ENCODE measurements at places on chromosomes 16 and 17. TPM values are rescaled to one million over a fixed set of nuclear protein-coding genes. Genes with fewer than 3 reads are reported as not detected.

DNA sequence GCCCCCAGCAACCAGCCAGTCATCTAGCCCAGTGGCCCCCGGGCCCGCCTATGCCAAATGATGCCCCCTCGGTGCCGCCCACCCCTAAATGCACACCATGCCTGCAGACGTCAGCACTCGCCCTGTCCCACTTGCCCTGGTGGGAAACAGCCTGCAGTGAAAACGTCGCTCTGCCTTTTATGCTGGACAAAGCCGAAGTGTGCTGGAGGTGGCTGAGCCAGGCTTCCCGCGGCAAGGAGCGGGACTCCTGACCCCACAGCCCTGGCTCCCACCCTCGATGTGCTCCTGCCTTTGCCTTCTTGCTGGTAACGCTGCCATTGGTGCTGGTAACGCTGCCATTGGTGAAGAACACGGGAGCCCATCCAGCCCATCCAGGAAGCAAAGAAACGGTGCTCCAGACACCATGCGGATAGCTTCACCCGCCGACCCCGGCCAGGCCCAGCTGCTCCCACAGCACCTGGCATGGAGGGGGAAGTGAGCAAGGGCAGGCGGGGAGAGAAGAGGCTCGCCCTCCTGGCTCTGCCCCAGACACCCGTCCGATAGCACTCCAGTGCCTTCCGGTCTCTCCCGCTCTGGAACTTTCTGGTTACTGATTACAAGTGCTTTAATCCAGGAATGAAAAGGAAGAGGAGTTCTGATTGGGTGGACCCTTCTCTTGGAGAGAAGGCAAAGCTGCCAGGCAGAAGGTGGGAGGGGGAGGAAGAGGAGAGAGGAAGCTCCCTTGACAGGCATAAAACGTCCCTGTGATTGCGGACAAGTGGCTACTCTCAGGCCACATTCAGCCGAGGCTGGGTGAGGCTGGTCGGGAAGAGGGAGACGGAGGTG lies 4.0 kb upstream of the BAIAP2 start:
- DNase-seq = no peak

DNA sequence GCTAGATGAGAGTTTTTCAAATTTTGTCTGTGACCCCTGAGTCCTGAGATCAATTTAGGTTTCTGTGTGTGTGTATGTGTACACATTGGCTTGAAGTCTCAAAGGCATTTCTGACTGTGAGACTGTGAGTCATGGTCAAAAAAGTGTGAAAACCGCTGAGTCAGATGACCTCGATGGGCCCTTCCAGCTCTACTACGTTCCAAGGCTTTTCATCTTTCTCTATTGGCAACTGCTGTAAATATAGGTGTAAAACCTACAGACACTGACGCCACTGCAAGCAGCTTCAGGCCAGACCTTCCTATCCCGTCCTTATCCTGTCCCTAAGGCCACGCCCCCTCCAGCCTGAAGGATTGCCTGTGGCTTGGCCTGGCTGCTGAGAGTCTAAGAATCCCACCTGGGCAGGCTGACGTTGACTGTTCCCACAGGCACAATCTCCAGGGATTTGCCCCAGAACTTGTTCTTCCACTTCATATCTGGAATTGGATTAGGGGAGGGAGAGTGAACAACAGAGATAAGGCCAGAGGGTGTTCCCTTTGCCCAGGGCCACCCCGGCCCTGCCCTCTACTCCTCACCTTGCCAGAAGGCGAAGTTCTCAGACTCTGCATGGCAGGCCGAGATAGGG lies 11.3 kb downstream of the OSBPL7 start:
- no peak for DNase-seq

DNA sequence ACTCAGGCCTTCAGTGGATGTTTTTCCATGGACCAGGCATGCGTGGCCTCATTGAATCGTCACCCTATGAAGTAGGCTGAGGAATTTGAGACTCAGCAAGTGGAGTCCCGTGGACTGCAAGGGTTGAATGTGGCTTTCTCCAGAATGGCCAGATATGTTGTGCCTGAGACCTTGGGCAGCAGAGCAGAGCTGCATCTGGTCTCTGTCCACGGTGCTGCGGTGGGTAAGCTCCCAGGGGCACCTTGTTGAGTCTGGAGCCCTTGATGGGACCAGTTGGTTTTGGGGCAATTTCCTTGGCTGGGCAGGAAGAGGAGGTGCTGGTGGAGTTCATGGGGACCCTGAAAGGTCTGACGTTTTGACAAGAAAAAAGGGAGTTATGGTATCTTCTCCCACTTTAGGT lies 368.1 kb upstream of the EEF2KMT start:
- DNase-seq = no peak

- no peak for DNase-seq
These were observed 1.8 kb downstream of the SNTB2 start for GRCh38 chr16:69188716-69189115.

The KRTAP4-4 gene
- not detected for polyA plus RNA-seq

DNA sequence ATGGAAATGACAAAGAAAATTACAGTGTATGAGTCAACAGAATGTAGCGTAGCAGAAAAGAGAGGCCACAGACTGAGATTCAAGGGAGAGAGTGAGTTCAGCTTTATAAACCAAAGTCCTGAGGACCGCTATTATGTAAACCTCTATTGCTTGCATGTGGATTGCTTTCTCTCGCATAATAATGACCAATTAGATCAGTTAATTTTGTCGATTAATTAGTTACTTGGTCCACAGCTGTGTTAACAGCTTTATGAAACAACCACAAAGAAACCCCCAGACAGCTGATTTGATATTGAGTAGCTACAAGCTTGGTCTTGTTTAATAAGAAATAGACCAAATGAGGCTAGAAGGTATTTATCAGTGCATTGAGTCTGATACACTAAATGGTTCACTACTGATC lies 291.8 kb upstream of the ERCC4 start:
- DNase-seq = no peak

GRCh38 chr17:27845264-27846041 lies 45.1 kb upstream of the NOS2 start:
- no peak for DNase-seq

The C17orf78 gene
- polyA plus RNA-seq = not detected

GRCh38 chr16:67393111-67393787 lies at the start of gene TPPP3:
TPPP3 (minus strand) TSS chr16:67393498; CDS start chr16:67391111, 2,387 bp downstream.
- peak; percentile 98 for DNase-seq

GRCh38 chr16:87412996-87413421 lies 20.9 kb downstream of the MAP1LC3B start:
- DNase-seq = no peak

The PLA2G10 gene
- polyA plus RNA-seq = not detected

DNA sequence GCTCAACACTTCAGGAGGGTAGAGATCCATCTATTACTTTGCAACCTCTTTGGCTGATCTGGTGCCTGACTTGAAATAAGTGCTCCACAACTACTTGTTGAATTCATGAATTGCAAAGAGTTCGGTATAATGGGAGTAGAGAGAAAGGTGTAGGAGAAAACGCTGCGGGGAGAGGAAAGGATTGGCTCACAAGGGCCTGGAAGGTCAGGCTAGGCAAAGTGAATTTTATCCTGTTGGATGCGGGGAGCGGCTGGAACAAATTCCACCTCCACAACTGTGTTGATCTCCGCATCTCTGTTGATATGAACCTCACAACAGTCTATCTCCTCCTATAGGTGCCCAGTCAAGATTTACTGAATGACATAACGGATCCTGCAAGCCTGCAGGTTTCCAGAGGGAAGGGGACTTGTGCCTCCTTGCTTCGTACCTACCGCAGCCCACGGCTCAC lies 684 bp downstream of the SLX4 start:
- DNase-seq = no peak

DNA sequence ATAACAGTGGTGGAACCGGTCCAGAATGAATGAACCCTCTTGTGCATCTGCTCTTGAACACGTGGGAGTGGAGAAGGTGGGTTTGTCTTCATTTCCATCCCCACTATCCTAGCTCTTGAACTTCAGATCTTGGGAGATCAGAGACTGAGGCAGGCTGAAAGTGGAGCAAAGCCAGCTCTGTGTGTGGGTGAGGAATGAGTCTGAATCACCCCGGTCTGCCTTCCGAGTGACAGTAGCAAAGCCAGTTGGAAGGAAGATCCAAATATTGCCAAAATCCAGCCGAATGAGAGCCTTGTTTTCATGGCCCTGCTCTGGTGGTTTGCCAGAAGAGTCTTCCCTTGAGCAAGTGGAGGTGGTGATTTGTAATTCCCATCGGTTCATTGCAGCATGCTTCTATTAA lies 29.0 kb upstream of the ASIC2 start:
- DNase-seq = no peak

- no peak for DNase-seq
These were observed 409.6 kb upstream of the CDH11 start for GRCh38 chr16:65531475-65531874.

The NOD2 gene
- polyA plus RNA-seq = not detected

- no peak for DNase-seq
These were observed 131.0 kb upstream of the CIBAR2 start for GRCh38 chr16:85243308-85243707.

The TMEM101 gene
- polyA plus RNA-seq = 63.6 TPM

The SYCE1L gene
- 3.5 TPM for polyA plus RNA-seq

DNA sequence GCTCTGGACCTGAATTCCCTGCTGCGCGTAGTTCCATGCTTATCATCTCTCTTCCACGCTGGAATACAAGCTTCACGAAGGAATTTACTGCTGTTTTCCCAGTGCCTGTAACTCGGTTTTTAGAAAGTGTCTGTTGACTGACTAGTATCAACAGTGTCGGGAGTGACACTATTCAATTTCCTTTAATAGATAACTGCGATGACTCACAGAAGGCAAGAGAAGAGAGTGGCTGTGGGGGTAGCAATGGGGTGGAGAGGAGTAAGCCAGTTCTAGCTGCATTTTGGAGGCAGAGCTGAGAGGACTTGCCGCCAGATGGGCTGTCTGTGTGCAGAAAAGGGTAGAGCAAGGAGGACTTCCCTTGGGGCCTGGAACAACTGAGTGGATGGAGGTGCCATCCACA lies 25.2 kb downstream of the B4GALNT2 start:
- DNase-seq = no peak

The SLC12A3 gene
- polyA plus RNA-seq = not detected

- DNase-seq = no peak
These were observed 58.7 kb upstream of the ZNF423 start for GRCh38 chr16:49914657-49915056.

GRCh38 chr16:30996324-30996984 lies 11.4 kb downstream of the HSD3B7 start:
- DNase-seq = no peak

- DNase-seq = no peak
These were observed at the start of gene NEUROD2 for GRCh38 chr17:39607851-39608130. NEUROD2 (minus strand) TSS chr17:39607920; CDS start chr17:39606599, 1,321 bp downstream.

DNA sequence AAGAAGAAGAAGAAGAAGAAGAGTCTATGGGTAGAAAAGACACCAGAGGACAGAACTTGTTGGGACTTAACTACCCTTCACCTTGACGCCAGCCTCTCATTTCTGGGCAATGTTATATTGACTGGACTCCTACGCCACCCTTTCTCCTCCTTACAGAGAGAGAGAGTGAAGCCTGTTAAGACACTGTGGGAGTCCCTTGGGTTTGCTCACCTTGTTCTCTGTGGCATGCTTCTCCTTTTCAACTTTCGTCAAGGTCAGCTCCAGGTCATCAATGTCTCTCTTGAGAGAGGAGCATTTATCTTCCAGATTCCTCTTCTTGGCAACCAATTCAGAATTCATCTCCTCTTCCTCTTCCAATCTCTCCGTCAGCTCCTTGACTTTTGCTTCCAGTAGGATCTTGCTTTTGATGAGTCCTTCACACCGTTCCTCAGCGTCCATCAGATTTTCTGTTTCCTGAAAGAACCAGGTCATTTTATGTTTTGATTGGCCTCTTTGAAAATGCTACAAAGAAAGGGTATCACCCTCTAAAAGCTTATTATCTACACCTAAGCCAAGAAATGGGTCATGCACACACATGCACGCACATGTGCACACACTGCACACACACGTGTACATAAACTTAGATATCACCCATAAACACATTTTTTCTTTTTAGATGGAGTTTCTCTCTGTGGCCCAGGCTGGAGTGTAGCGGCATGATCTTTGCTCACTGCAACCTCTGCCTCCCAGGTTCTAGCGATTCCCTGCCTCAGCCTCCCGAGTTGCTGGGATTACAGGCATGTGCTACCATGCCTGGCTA lies 48.8 kb downstream of the MYH13 start:
- no peak for DNase-seq

DNA sequence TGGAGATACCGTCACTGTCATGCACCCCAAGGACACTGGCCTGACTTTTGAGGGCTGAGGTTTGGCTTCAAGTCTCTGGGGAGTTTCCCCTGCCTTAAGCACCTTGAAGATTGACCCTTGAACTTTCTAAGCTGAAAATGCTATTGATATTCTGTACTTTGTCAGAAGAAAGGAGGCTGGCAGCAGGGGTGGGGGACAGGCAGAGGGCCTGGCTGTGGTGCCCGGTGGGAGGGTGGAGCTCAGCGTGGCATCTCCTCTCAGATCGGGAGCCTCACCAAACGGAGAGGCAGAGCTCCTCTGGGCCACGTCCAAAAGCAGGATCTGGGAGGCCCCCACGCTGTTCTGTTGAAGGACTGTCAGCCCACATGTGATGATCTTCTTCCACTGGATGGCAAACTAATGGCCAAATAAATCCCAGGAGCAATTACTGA lies 305.2 kb upstream of the IRX3 start:
- DNase-seq = no peak

DNA sequence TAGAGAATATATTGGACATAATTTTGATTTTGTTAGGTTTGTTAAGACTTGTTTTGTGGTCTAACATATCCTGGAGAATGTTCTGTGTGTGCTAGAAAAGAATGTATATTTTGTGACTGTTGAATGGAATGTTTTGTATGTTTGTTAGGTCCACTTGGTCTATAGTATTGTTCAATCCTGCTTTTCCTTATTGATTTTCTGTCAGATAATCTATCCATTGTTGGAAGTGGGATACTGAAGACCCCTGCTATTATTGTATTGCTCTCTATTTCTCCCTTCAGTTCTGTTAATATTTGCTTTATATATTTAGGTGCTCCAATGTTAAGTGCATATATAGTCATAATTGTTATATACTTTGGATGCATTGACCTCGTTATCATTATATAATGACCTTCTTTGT lies 33.0 kb upstream of the NKD1 start:
- DNase-seq = no peak

- peak; percentile 82 for DNase-seq
These were observed 19.8 kb downstream of the COX4I1 start for GRCh38 chr16:85819245-85819644.

DNA sequence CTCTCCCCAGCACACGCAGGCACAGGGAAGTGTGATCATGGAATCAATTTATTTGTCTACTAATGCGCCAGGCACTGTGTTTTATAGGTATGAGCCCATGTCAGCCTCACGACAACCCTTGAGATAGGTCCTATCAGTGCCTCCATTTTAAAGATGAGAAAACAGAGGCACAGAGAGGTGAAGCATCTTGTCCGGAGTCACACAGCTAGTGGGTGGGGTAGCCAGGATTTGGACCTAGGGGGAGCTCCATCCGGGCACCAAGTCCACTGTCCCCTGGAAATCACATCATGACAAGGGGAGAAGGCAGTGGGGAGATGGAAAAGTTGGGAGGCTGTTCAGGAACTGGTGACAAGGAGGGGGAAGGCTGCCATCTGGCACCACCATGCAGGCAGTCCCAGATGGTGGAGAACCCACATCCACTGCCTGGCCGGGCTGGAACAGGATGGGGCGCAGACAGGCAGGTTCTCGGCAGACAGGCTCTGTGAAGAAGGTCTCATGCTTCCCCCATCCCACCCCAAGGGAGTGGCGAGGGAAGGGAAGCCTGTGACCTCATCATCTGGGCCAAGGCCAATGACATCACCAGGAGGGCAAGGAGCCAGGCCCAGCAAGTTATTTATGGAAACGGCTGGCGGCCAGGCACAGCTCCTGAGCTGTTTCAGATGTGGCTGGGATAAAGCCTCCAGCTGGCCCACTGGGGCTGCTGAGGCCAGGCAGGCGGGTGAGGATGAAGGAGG lies 126.0 kb upstream of the SDK2 start:
- peak; percentile 88 for DNase-seq

Measured in SK-N-SH (cell line).